ENCODE measurements at places on chromosomes 6 and 20. TPM values are rescaled to one million over a fixed set of nuclear protein-coding genes. Genes with fewer than 3 reads are reported as not detected.

DNA sequence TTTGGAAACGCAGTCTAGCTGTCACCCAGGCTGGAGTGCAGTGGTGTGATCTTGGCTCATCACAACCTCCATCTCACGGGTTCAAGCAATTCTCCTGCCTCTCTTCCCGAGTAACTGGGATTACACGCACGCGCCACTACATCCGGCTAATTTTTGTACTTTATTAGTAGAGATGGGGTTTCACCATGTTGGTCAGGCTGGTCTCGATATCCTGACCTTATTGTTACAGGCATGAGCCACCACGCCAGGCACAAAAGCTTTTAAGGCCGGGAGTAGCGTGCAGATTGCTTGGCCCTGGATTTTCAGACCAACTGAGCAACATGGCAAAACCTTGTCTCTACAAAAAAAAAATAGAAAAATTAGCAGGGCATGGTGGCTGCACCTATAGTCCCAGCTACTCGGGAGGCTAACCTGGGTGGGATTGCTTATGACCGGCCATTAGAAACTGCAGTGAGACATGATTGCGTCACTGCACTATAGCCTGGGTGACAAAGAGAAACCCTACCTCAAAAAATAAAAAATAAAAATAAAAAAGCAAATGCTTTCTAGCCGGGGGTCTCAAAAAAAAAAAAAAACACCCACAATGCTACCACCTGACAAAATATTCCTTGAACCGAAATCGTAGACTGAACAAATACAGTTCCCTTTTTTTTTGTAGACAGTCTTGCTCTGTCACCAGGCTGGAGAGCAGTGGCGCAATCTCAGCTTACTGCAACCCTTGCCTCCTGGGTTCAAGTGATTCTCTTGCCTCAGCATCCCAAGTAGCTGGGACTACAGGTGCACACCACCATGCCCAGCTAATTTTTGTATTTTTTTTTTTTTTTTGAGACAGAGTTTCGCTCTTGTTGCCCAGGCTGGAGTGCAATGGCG, 15.0 kb downstream of the RBM39 start:
- DNase-seq = no peak

- DNase-seq = no peak
These were observed 93.0 kb upstream of the CEP85L start for GRCh38 chr6:118744261-118744941.

- no peak for DNase-seq
These were observed 135.9 kb downstream of the KHDRBS2 start for GRCh38 chr6:62150048-62150663.

- no peak for DNase-seq
These were observed 45.6 kb upstream of the MAN1A1 start for GRCh38 chr6:119395192-119395591.

The GRM1 gene
- 0.08 TPM for polyA plus RNA-seq

- no peak for DNase-seq
These were observed 177.7 kb downstream of the BTBD3 start for GRCh38 chr20:12095180-12095920.

The DEF6 gene
- 2.9 TPM for polyA plus RNA-seq

GRCh38 chr20:63748934-63749270, 9.3 kb downstream of the SLC2A4RG start:
- DNase-seq = no peak

GRCh38 chr6:144278659-144279314, 6.3 kb upstream of the UTRN start:
- DNase-seq = no peak

DNA sequence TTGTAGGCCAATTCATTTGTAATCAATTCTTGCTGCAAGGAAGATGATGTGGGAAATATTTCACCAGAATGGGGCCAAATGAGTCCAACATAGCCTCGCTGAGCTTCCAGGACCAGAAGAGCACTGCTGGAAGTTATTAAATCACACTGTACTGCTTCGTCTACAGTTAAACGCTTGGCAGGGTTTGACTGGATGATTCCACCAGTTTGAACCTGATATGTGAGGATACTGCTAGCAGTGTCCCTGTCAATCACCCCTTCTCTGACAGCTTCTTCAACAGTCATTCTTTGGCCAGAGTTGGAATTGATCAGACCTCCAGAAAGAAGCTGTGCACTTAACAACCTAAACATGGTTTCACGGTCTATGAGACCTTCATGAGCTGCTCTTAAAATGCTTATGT, 34.4 kb downstream of the DST start:
- DNase-seq = no peak

DNA sequence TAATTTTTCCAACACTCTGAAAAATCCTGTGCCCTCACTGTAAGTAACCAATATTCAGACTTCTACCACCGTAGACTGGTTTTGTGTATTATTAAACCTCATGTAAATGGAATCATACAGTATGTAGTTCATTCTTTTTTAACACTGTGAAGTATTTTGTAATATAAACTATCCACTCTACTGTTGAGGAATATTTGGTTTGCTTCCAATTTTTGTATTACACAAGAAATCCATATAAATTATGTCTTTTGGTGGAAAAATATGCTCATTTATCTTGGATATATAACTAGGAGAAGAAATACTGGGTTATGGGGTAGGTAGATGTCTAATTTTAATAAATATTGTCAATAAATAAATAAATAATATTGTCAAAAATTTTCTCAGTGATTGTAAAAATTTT, 116.8 kb downstream of the CHD6 start:
- no peak for DNase-seq

The BPI gene
- 0.46 TPM for polyA plus RNA-seq

DNA sequence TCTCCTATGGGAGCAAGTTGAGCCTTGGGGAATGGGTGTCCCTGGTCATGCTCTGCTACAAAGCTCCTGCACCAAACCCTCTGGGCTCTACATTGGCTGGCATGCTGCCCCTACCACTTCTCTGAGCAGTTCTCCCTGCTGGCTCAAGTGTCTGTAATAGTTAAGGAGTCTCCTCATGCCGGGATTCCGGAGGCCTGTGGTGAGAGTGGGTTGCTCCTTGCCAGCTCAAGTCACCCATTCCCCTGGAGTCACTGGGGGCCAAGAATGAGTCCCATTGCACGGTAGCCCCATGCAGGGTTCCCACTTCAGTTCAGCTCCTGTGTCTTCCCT, 173.9 kb downstream of the PRDM13 start:
- DNase-seq = no peak

The PRICKLE4 gene
- polyA plus RNA-seq = not detected

The RCAN2 gene
- polyA plus RNA-seq = 6.9 TPM

- no peak for DNase-seq
These were observed 25.7 kb downstream of the TTI1 start for GRCh38 chr20:38007526-38007925.

GRCh38 chr6:44255105-44255808, 2.1 kb downstream of the SLC35B2 start:
- no peak for DNase-seq

DNA sequence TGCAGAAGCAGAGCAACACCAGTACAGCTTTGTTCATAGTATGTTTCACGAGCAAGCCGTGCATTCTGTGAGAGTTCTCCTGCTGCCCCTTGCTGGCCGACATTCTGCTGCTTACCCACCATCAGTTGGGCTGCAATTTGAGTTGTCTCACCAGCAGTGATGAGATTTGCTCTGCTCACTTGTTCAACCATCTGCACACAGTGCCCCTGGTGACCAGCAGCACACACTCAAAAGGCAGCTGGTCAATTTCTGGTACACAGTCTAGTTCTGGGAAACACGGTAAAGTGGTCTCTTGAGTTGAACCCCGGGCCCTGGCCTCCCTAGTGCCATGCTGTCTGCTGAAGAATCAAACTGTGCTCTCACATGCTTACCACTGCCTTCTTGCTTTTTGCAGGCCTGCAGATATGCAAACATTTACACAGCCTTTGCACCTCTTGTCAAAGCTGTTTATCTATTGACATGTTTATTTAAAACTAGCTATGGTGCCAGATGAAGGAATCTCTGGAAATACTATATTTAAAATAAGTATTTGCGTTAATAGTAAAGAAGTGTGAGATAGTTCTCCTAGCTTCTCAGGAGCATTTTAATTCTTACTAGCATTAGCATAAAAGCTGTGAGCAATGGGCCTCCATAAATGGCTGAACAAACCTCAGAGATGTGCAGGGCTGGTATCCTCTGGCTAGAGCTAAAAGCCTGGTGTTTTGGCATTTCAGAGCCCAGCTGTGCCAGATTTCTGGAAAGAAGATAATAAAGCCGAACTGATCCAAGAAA, 234.3 kb downstream of the ARHGAP18 start:
- DNase-seq = no peak

DNA sequence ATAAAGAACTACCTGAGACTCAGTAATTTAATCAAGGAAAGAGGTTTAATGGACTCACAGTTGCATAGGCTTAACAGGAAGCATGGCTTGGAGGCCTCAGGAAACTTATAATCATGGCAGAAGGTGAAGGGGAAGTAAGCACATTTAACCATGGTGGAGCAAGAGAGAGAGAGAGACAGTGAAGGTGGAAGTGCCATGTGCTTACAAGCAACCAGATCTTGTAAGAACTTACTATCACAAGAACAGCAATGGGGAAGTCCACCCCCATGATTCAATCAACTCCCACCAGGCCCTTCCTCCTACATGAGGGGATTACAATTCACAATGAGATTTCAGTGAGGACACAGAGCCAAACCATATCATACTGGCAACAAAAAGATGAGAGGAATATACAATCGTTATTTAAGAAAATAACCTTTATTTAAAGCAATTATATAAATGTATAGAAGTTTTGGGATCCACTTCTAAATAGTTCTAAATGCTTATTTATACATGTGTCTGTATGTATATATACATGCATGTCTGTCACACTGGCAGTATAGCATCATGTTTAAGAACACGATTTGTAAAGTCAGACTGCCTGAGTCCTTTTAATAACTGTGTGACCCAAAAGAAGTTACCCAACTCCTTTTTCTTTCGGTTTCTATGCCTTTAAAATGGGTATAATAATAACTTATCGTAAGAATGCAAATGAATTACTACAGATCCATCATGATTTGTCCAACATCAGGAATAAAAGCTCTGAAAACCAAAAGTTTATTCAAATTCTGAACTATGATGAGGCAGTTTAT, 255.7 kb upstream of the THEMIS start:
- no peak for DNase-seq

GRCh38 chr6:113017353-113017752, 670.2 kb downstream of the RFPL4B start:
- DNase-seq = no peak

- DNase-seq = no peak
These were observed 155.9 kb downstream of the SLC24A3 start for GRCh38 chr20:19368351-19368750.

The C6orf118 gene
- 1.1 TPM for polyA plus RNA-seq

- no peak for DNase-seq
These were observed 166.4 kb downstream of the ATXN1 start for GRCh38 chr6:16594849-16595248.

GRCh38 chr20:63493563-63494020, 5.3 kb downstream of the EEF1A2 start:
- DNase-seq = no peak

The DHX35 gene
- polyA plus RNA-seq = 8.3 TPM

The COL12A1 gene
- polyA plus RNA-seq = 1,002 TPM

The NMBR gene
- polyA plus RNA-seq = 0.26 TPM

The TINAG gene
- not detected for polyA plus RNA-seq

The NKX2-4 gene
- polyA plus RNA-seq = not detected

- no peak for DNase-seq
These were observed 50.8 kb upstream of the MCUR1 start for GRCh38 chr6:13865141-13865540.

DNA sequence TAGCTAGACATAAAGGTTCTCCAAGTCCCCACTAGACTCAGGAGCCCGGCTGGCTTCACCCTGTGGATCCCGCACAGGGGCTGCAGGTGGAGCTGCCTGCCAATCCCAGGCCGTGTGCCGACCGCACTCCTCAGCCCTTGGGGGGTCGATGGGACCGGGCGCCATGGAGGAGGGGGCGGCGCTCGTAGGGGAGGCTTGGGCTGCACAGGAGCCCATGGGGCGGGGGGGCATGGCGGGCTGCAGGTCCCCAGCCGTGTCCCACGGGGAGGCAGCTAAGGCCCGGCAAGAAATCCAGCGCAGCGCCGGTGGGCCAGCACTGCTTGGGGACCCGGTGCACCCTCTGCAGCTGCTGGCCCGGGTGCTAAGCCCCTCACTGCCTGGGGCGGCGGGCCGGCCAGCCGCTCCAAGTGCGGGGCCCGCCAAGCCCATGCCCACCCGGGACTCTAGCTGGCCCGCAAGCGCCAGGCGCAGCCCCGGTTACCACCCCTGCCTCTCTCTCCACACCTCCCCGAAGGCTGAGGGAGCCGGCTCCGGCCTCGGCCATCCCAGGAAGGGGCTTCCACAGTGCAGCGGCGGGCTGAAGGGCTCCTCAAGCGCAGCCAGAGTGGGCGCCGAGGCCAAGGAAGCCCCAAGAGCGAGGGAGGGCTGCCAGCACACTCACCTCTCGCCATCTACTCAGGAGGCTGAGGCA, 26.5 kb upstream of the ID1 start:
- DNase-seq = no peak

DNA sequence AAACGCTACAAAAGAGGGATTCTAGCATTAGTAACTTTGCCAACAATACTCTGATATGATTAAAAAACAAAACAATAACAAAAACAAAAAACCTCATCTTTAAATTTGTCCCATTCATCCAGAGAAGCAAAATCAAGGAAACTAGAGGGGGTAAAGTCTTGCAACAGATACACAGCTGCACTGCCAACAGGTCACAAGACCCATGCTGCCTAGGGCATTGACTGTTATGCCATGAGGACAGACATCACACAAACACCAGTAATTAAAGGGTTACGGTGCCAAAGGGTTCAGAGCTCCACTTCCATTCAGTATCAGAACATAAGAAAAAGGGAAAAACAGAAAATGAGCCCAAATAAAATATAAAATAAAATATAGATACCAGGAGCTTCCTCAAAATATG, 1.6 kb downstream of the TBC1D20 start:
- no peak for DNase-seq

DNA sequence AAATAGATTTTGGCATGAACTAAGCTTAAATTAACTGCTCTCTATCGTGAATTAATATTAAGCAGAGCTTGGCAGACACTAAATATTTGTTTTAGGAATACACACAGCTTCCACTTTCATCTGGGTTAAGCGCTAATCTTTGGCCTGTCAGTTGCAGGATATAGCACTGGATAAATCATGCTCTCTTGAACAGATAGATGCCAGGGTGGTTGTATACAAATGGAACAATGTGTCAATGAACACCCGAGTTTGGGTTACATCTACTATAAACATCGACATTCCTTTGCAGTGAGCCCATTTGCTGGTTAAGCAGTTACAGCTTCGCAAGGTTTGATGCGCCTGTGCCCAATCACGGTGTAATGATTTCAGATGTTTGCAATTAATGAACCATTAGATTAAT, 338.2 kb upstream of the ZFP64 start:
- no peak for DNase-seq

The GRIK2 gene
- 1.9 TPM for polyA plus RNA-seq

The SLC17A9 gene
- polyA plus RNA-seq = 0.86 TPM

The PPP1R3D gene
- polyA plus RNA-seq = 3.5 TPM
